Lung microvascular endothelial cell (primary cell): ENCODE measurements at places on chromosomes 2 and 18. TPM values are rescaled to one million over a fixed set of nuclear protein-coding genes. Genes with fewer than 3 reads are reported as not detected.

Gene DES
- 0.20 TPM in 1 of 2 replicates, not detected in the other for total RNA-seq

Gene SCYGR8
- not detected in 2 replicates for total RNA-seq

Gene GCG
- not detected in 2 replicates for total RNA-seq

Gene GPAT2
- total RNA-seq: 4.6 TPM in 1 of 2 replicates, not detected in the other

Gene FOXI3
- not detected in 2 replicates for total RNA-seq

Gene GEN1
- 3.0 and 4.4 TPM in 2 replicates for total RNA-seq

Gene RIT2
- total RNA-seq: not detected in 2 replicates

Gene TYW5
- 3.3 and 4.4 TPM in 2 replicates for total RNA-seq

Gene KCNG2
- total RNA-seq: 0.44 and 1.4 TPM in 2 replicates

Gene TMEM247
- total RNA-seq: not detected in 2 replicates

Gene AAK1
- total RNA-seq: 15.5 and 18.5 TPM in 2 replicates

Gene SOS1
- 5.9 and 7.3 TPM in 2 replicates for total RNA-seq
